ENCODE measurements at places on chromosomes 16 and 17.
A peak's percentile ranks its signal among the peaks of the same experiment; 100 is the strongest.

DNA sequence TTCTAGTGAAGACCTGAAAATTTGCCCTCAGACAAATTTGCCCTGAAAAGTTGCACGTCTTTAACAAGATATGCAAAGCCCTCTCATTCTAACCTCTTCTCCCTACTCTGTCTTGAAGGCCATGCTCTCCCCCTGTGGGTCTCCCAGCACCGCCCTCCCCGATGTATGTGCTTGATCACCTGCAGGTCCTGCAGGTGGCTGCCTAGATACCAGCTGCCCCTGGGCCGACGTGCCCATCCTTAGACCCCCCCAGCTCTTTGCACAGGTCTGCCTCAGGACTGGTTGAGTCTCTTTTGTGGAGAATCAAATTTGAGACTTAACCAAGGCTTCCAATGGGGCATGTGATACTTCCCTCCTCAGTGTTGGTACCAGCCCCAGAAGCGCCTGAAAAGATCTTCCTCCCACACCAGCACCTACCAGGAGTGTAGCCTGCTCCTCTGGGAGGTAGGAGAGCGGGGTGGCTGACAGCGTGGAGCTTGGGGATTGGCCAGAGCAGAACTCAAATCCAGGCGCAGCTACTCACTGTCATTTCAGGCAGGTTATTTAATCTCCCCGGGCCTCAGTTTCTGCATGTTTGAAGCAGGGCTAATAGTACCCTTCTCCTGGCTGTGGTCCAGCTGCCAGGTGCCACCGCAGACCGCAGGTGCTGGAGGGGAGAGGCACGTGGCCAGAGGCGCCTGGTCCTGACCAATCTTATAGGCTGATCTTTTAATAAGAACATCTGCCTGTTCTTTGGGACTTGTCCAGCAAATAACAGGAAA lies 4.5 kb upstream of the MRPL38 start:
- no peak for DNase-seq

GRCh38 chr17:16938031-16938430 lies 33.9 kb downstream of the TNFRSF13B start:
- no peak for DNase-seq

GRCh38 chr16:11476676-11477075 lies 110.0 kb downstream of the LITAF start:
- no peak for DNase-seq

- no peak for DNase-seq
These were observed 1.8 kb downstream of the CNTNAP4 start for GRCh38 chr16:76278980-76279379.

- DNase-seq = peak; percentile 94
These were observed 20.2 kb downstream of the CDK5RAP3 start for GRCh38 chr17:47990962-47991731.
